ENCODE measurements at places on chromosomes 5 and 9. TPM values are rescaled to one million over a fixed set of nuclear protein-coding genes. Genes with fewer than 3 reads are reported as not detected.

RCL1 gene
- 25.9 TPM for polyA plus RNA-seq

SLC25A2 gene
- not detected for polyA plus RNA-seq

MEIKIN gene
- not detected for polyA plus RNA-seq

GRCh38 chr5:165404917-165405316, 1899.5 kb downstream of the MAT2B start:
- no peak for DNase-seq

- no peak for DNase-seq
Measured at GRCh38 chr5:77550406-77550805, 58.3 kb upstream of the WDR41 start.
